ENCODE measurements at places on chromosomes 5 and 9. TPM values are rescaled to one million over a fixed set of nuclear protein-coding genes. Genes with fewer than 3 reads are reported as not detected.

DNA sequence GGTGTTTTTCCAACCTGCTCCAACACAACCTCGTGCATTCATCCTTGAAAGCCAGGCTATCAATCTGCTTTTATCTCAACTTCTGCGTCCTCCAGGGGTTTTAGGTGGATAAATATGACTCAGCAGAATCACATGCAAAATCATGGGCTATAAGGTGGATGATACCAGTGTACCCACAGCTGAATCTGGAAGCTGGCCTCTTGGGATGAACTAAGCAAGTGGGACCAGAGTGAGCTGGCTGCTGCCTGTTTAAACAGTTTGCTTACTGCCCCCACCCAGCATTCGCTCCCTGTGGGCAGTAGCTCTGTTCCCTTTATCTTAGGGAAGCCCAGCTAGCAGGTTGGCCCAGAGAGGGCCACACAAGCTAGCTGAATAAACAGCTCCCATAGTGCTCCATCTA, 194.0 kb downstream of the CRB2 start:
- no peaks in the 10 kb centered on the region for H3K4me1 ChIP-seq
- DNase-seq = no peak
- H3K27me3 ChIP-seq = no peaks in the 10 kb centered on the region
- H3K4me3 ChIP-seq = no peak overlapping the region

DNA sequence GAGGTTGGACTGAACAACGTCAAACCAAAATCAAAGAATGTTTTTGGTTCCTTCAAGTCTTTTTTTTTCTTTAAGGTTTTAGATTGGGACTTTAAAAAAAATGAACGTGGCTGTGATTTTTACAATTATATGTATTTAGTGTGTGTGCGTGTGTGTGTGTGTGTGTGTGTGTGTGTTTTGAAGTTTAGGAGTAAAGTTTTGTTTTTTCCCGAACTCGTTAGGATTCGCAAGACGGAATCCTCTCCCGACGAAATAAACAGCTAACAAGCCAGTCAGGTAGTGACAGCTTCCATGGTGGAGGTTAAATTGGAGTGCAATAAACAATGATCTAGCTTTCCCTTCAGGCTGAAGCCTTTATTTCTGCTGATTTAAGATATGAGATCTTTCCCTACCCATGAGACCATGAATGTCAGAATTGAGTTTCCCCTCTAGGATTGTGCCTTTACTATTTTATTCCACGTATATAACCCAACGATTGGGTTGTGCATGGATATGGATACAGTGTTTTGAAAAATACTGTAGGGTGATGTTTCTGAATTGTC, 1.2 kb downstream of the KIAA1958 start:
- peak overlapping the region; percentile 84 for H3K4me3 ChIP-seq
- DNase-seq = no peak
- peaks cover 14% of the 10 kb centered on the region for H3K4me1 ChIP-seq
- H3K27ac ChIP-seq = no peak overlapping the region
- H3K36me3 ChIP-seq = no peaks in the 10 kb centered on the region

- H3K27ac ChIP-seq = no peak overlapping the region
- peaks cover 3% of the 10 kb centered on the region for H3K36me3 ChIP-seq
- DNase-seq = no peak
Observed at GRCh38 chr9:13140843-13141592, 138.5 kb downstream of the MPDZ start.

DNA sequence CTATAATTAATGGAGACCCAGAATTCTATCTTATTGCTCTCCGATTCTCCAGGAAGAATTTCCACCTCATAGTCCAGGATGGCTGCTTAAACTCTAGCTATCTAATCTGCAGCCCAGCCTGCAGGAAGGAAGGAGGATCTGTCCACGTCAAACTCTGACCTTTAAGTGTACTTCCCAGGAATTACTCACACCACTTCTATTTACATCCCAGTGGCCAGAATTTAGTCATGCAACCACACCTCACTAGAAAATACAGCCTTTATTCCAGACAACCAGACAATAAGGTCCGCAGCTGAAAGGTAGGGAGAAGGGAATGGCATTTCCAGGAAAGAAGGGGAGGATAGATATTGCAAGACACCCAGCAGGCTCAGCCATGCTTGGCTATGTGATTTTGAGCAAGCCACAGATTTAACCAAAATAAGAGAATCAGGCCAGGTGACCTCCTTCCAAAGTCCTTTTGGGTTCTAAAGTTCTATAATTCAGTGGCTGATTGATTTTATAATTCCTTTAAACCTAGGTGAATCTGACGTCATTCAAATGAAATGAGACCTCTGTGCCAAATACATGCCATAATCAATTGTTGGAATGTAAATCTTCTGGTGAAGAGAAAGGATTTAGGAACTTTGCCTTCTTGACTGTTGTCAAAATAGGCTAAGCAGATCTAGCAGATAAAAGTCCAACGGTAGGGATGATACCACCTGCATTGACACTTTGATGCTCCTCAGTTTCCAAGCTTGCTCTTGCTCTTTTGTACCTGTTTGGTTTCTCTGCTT, 3.7 kb upstream of the DENND1A start:
- no peaks in the 10 kb centered on the region for H3K36me3 ChIP-seq
- peaks cover 8% of the 10 kb centered on the region for H3K27me3 ChIP-seq
- H3K27ac ChIP-seq = no peak overlapping the region
- H3K4me1 ChIP-seq = peaks cover 8% of the 10 kb centered on the region

GRCh38 chr5:112960863-112961504, 15.6 kb upstream of the DCP2 start:
- no peaks in the 10 kb centered on the region for H3K27me3 ChIP-seq
- H3K4me1 ChIP-seq = peaks cover 28% of the 10 kb centered on the region
- no peaks in the 10 kb centered on the region for H3K36me3 ChIP-seq
- H3K27ac ChIP-seq = no peak overlapping the region
- DNase-seq = no peak
- no peak overlapping the region for H3K4me3 ChIP-seq

DNA sequence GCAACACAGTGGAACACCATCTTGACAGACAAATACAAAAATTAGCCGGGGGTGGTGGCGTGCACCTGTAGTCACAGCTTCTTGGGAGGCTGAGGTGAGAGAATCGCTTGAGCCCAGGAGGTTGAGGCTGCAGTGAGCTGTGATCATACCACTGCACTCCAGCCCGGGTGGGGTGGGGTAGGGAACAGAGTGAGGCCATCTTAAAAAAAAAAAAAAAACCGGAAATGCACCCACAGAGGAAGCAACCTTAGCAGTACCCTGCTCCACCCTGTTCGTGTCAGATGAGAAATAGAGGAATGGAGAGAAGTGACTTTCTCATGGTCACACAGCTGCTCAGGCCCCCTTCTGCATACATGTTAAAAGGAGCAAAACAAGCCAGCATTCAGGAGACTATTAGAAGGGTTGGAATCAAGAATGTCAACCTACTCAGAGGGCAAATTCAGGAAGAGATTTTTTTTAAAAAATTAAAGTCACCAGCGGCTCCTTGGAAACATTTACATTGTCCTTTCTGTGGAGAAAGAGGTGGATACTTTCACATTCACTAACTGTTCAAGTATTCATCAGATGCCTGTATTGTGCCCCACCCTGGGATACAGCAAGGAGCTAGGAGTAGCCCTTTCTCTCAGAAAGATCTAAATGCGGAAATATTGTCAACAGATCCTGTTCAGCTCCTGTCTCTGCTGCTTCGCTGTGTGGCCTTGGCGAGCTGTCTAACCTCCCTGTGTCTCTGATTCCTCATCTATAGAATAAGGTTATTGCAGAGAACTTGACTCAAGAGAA, 41.0 kb downstream of the CYFIP2 start:
- DNase-seq = no peak
- H3K36me3 ChIP-seq = peaks cover 25% of the 10 kb centered on the region
- no peak overlapping the region for H3K4me3 ChIP-seq
- no peak overlapping the region for H3K27ac ChIP-seq

- no peaks in the 10 kb centered on the region for H3K27me3 ChIP-seq
- peaks cover 8% of the 10 kb centered on the region for H3K4me1 ChIP-seq
- no peak overlapping the region for H3K4me3 ChIP-seq
- H3K36me3 ChIP-seq = peaks cover 7% of the 10 kb centered on the region
Observed at GRCh38 chr9:127163409-127163808, 41.0 kb upstream of the ANGPTL2 start.

DNA sequence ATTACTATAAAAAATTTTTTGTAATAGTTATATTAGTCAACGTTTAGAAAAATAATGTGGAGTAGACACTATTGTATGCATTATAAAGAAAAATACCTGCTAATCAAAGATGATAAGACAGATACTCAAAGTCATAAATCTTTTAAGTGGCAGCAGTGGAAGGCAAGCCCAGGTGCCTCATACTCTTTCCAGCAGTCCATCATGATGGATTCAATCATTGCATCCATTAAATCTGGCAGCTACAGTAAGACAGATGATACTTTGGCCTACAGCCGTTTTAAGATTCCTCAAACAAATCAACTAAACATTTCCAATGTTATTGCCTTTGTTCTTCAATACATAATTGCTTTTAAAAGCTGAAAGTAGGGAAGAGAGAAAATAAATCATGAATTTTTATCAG, 1392.9 kb upstream of the NUDT12 start:
- no peak overlapping the region for H3K27ac ChIP-seq
- H3K36me3 ChIP-seq = no peaks in the 10 kb centered on the region
- no peaks in the 10 kb centered on the region for H3K27me3 ChIP-seq

DNA sequence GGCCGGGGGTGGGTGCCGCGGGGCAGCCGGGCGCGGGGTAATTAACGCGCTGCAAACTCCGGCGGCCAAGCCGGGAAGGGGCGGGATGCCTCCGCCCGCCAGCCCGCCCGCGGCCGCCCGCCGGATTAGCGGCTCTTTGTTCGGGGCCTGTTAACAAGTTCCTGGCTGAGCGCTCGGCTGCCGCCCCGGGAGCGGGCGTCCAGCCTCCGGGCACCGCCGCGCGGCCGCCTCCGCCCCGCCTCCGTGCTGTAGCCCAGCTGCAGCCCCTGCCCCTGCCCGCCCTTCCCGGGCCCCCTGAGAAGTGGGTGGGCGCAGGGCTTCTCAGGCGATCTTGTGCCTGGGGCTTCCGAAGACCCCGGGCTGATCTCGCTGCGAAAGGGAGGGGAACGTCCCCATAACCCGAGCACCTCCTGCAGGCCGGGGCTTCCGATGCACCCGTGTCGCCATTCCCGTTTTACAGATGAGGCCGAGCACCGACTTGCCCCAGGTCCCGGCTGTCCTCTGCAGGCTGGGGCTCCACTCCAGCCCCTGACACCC, 7.5 kb downstream of the UNC5A start:
- peak overlapping the region; percentile 44 for H3K4me3 ChIP-seq
- H3K4me1 ChIP-seq = peaks cover 13% of the 10 kb centered on the region
- peaks cover 80% of the 10 kb centered on the region for H3K27me3 ChIP-seq
- no peaks in the 10 kb centered on the region for H3K36me3 ChIP-seq
- no peak overlapping the region for H3K27ac ChIP-seq

DNA sequence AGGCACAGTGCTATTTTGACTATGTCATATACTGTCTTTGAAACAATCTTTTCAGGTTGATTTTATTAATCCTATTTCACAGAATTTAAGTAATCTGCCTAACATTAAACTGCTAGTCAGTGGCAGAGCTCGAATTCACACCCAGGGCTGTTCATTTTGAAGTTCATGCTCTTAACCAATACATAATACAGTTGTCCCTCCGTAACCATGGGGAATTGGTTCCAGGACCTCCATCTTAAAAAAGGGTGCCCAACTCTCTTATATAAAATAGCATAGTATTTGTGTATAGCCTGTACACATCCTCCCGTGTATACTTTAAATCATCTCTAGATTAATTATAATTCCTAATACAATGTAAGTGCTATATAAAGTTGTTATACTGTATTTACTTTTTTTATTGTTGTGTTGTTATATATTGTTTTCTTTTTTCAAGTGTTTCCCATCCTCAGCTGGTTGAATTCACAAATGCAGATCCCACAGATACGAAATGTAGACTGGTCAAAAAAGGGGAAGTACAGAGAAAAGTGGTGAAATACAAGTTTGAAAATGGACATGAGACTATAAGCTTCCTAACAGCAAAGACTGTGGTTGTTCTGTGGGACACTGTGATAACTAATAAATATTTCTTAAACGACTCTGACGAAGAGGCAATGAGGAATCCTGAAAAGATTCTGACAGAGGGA, 18.3 kb downstream of the RFX3 start:
- no peaks in the 10 kb centered on the region for H3K27me3 ChIP-seq
- peak overlapping the region; percentile 47 for H3K27ac ChIP-seq
- no peaks in the 10 kb centered on the region for H3K36me3 ChIP-seq

GRCh38 chr9:87713278-87713987, 12.5 kb upstream of the CTSL start:
- peaks cover 29% of the 10 kb centered on the region for H3K4me1 ChIP-seq
- peak; percentile 87 for DNase-seq
- no peaks in the 10 kb centered on the region for H3K27me3 ChIP-seq
- peaks cover 10% of the 10 kb centered on the region for H3K36me3 ChIP-seq
- peak overlapping the region; percentile 37 for H3K27ac ChIP-seq
- no peak overlapping the region for H3K4me3 ChIP-seq

GRCh38 chr9:15286161-15286821, 20.7 kb downstream of the TTC39B start:
- H3K4me1 ChIP-seq = no peaks in the 10 kb centered on the region
- H3K36me3 ChIP-seq = no peaks in the 10 kb centered on the region
- no peak overlapping the region for H3K27ac ChIP-seq
- H3K27me3 ChIP-seq = no peaks in the 10 kb centered on the region
- DNase-seq = no peak
- H3K4me3 ChIP-seq = no peak overlapping the region

DNA sequence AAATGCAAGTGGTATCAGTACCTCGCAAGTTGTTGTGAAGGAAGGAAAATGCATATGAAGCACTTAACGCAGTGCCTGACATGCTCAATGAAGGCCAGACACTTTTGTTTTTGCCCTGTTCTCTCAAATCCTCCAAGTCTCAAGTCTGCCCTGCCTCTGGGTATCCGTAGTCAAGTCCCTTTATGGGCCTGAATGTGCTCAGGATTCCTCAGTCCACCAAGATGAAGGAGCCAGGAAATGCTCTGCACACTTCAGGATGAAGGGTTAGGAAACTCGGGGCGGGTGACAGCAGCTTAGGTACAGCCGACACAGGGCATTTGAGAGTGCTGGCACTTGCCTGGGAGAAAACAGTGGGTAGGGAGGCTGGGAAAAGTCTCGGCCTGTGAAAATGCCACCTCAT, 1.4 kb downstream of the ECSCR start:
- peak overlapping the region; percentile 84 for H3K27ac ChIP-seq
- H3K4me3 ChIP-seq = peak overlapping the region; percentile 59
- H3K36me3 ChIP-seq = peaks cover 7% of the 10 kb centered on the region
- no peaks in the 10 kb centered on the region for H3K27me3 ChIP-seq
- peaks cover 34% of the 10 kb centered on the region for H3K4me1 ChIP-seq

- no peaks in the 10 kb centered on the region for H3K4me1 ChIP-seq
- no peaks in the 10 kb centered on the region for H3K27me3 ChIP-seq
- no peaks in the 10 kb centered on the region for H3K36me3 ChIP-seq
- no peak for DNase-seq
- no peak overlapping the region for H3K4me3 ChIP-seq
- no peak overlapping the region for H3K27ac ChIP-seq
Observed at GRCh38 chr9:3534614-3535404, 9.0 kb upstream of the RFX3 start.

PRR16 gene
- total RNA-seq = 0.95 TPM

DBH gene
- not detected for total RNA-seq

GZMA gene
- 9.6 TPM for total RNA-seq

FIBCD1 gene
- 1.3 TPM for total RNA-seq

TTC39B gene
- 49.2 TPM for total RNA-seq

ARL10 gene
- 5.4 TPM for total RNA-seq

IL11RA gene
- total RNA-seq = 25.7 TPM

ZFP2 gene
- 2.0 TPM for total RNA-seq

SLC1A1 gene
- total RNA-seq = 31.4 TPM
